ENCODE measurements at places on chromosomes 6 and 20.
A peak's percentile ranks its signal among the peaks of the same experiment; 100 is the strongest.

GRCh38 chr6:22906091-22906549, 336.8 kb downstream of the HDGFL1 start:
- DNase-seq, result no peak

- no peak for DNase-seq
Observed at GRCh38 chr6:152846825-152847224, 96.2 kb downstream of the VIP start.

DNA sequence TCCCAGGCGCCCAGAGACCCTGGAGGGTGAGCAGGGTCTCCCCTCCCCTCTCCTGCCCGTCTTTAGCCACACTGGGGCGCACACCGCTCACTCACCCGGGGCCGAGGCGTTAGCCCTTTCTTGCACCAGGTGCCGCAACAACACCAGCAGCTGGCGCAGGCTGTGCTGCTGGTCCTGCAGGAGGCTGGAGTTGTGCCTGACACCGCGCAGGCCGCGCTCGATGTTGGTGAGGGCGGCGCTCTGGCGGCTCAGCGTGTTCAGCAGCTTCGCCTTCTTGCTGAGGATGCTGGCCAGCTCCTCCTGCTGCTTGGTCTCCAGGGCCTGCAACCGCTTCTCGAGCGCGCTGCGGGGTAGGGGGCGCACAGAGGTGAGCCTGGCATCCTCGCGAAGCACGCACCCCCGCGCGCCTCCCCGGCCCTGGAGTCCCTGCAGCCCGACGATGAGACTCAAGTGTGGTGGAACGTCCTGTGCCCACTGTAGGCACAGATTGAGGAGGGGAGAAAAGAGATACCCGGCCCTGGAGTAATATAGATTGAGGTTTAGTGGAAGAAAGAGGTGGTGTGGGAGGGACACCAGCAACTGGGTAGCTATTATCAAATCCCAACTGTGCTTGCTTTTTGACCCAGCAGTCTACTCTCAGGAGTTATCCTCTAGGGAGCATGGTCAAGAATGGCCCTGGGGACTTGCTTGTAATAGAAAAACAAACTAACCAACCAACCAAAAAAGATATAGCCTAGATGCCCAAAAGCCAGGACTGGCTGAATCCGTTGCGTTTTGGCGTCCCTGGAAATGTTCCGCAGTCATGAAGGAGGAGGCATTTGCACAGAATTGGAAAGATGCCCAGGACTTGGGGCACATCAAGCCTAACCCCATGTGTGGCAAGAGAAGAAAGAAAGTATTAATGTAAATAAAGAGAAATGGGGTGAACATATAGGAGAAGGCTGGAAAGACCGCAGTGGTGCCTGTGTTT, 30.9 kb downstream of the ANGPT4 start:
- no peak for DNase-seq

DNA sequence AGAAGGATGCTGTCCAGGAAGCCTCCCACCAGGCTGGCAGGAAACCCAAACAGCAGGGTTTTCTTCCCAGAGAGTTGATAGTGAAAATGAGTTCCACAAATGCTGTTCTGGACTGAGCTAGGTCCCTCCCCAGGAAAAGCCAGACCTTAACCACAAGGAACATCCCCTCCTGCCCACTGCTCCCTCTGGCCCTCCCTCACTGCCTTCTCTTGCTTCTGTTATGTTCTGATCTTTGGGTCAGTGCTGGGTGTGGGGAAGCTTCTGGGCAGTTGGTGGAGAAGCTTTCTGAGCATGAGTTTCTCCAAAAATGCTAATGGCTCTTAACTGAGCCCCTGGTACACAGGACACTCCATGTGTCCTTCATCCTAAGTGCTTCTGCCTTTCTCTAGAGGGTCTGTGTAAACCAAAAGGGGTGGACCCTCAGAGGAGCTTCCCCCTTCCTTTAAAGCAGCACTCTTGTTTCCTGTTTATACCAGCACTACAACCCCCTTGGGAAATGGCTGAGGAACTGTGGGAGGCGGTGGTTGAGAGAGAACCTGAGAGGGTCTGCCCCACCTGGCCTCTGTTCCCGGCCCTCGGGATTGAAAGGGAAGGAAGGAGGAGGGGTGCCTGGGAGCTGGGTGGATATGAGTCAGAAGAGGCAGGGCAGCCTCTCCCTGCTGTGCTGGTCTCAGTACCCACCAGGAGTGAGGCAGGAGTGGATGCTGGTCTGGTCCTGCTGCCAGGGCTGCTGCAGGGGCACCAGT, 42.0 kb downstream of the CDS2 start:
- DNase-seq, result no peak

DNA sequence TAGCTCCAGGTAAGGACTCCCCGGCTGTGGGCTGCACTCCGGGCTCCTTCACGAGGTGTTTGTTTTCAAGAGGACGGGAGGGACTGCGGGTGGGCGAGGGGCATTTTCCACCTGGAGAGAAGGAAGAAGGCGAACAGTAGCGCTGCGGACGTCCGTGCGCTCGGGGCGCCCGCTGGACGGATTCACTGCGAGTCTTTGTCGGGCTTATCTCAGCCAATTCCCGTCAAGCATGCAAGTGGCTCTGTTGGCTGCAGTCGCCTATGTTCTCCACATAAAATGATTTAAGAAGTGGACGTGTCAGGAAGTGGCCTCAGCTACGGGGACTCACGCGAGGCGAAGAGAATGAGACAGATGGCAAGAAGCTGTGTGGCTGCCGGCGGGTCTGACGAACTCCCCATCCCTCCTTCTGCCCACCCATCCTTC, 332 bp downstream of the GRIK2 start:
- peak; percentile 65 for DNase-seq

DNA sequence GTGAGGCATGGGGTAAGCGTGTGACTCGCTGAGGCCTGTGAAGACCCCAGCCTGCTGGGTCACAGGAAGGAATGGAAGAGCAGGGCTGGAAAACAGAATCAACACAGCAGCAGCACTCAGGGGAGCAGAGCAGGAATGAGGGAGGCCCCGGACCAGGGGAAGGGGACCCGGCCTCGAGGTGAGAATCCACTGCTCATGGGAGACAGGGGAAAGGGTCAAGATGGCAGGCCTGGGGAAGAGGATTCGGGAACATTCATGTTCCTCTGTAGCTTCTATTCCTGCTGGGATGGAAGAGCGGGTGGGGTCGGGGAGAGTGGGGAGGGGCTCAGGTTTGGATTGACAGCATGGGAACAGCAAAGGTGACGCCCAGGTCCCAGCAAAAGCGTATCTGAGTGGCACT, 59.4 kb downstream of the NPEPL1 start:
- no peak for DNase-seq

DNA sequence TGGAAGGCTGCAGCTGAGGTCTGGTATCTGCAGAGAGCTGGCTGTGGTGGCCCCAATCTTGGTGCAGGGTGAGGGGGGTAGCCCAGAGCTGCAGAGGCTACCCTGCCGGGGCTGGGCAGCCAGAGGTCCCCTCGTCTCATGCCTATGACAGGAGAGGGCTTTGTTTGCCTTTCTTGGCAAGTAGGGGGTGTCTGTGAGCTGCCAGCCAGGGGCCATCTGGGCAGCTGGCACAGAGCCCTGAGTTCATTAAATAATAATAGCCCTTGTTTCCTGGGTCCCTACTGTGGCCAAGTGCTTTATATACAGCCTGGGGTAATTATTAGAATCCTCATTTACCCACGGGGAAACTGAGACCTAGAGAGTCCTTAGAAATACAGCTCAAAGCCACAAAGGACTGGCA, 66.6 kb downstream of the EZR start:
- DNase-seq, result peak; percentile 92

DNA sequence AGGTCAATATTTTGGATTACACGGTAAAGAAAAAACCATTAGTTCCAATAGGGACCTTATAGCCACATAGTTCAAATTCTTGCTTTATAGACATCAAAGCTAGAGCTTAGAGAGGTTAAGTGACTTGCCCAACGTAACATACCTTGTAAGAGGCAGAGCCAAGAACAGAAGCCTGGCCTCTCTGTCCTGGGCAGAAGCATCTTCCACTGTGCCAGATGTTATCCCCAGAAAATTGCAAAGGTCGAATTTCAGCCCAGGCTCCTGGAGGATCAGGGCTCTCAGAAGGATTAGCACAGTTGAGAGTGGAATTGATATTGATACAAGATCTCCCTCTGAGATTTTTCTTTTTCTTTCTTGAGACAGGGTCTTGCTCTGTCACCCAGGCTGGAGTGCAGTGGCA, 6.1 kb downstream of the SMIM28 start:
- DNase-seq, result no peak

DNA sequence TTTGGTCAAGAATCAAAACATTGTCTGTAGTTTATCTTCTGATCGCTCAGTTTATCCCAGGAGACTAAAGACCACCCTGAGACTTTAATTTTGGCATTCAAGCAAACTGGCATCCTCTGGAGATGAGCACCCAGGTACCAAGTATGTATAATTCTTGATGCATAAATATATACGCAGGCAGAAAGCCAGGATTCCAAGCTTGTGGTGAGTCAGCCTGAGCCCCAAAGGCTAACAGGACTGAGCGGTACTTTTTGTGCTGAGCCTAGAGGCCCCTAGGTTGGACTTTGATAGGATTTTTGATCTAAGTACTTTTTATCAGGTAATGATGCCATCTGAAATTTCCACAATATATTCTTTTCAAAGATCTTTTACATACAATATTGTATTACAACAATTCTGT, 301.3 kb downstream of the TFAP2B start:
- no peak for DNase-seq

DNA sequence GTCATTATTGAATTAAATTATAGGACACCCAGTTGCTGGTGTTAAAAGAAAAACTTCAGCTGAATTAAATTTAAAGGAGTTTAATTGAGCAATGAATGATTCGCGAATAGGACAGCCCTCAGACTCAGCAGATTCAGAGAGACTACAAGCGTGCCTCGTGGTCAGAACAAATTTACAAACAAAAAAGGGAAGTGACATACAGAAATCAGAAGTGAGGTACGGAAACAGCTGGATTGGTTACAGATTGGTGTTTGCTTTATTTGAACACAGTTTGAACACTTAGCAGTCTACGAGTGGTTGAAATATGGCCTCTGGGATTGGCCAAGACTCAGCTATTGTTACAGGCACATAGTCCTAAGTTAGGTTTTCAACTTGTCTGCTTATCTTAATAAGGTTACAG, 25.8 kb upstream of the TNFRSF21 start:
- DNase-seq, result no peak

DNA sequence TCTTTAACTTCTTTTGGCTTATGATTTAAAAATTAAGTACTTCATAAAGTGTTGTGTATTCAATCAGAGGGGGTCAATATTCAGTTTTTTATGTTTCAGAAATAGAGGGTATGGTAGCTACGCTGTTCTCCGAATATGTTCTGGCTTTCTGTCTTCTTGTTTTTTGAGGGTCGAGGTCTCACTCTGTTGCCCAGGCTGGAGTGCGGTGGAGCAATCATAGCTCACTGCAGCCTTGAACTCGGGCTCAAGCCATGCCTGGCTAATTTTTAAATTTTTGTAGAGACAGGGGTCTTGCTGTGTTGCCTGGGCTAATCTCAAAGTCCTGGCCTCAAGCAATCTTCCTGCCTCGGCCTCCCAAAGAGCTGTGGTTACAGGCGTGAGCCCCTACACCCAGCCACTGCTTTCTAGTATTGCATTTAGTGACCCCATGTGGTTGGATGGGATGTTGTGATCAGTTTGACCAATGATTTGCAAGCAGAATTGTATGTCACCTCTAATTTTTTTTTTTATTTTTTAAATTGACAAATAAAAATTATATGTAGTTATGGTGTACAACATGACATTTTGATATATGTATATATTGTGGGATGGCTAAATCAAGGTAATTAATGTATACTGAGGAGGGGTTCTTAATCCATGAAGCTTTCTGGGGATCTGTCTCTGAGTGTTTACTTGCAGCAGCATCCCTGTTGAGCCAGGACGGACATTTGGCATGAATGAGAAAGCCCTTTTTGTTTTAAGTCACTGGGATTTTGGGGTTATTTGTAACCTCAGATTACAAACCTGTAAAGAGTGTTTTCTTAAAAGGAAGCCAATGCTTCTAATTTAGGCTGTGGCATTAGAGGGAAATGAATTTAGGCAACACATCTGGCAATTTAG, 38.5 kb upstream of the DEK start:
- no peak for DNase-seq

DNA sequence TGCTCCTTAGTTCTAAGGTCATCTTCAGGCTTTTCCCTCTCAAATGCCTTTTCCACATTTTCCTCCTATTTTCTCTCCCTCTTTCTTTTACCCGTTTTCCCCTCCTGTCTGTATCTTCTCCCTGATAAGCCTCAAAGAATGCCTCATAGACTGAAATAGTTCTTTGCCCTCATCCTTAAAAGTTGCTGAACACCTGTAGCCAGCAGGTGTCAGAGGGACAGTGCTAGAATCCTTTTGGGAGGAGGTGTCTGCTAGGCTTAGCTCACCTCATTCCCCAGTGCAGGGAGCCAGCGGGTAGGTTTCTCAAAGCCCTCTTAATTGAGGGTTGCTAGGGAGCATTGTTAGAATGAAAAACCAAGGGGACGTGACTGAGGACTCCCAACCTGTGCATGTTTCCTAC, 204.0 kb downstream of the TSHZ2 start:
- DNase-seq, result no peak

- DNase-seq, result no peak
Observed at GRCh38 chr6:44333273-44333919, 9.1 kb upstream of the SPATS1 start.

DNA sequence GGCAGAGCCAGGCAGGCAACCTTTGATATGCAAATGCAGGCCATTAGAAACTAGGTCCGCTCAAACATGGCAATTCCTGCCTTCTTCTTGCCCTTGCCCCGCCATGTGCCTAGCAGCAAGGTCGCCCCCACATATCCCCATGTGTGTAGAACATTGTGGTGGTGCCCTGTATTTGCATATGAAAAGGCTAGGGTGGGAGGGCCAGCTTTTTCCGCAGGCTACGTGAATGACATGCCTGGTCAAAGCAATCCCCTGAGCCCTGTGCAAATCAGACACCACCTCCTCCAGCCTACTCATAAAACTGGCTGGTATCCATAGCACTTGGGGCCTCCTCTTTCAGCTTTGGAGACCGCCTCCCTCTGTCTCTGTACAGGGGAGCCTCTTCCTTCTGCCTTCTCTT, 31.6 kb downstream of the GSTA2 start:
- no peak for DNase-seq

GRCh38 chr6:27888566-27888965, 23.6 kb downstream of the OR2B2 start:
- no peak for DNase-seq

GRCh38 chr6:104958178-104959025, 1.5 kb downstream of the LIN28B start:
- DNase-seq, result no peak

DNA sequence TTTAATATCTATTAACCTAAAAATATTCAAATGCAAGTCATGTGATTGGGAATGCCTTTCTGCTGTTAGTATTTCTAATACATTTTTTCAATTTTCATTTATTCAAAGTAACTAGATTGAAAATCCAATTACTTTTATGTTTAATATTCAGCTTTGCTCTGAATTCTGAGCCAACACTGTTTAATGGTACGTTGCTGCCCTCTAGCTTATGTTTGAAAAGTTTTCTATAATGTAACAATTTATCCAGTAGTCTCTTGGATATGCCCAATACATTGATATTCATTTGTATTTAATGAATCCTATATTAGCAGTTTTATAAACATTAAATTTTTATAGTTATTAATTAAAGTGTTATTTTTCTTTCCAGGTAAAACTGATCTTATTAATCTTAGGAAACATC, 47.4 kb downstream of the LGSN start:
- DNase-seq, result peak; percentile 40

GRCh38 chr6:110415086-110415916, at the start of gene DDO:
Gene DDO, minus strand, starts transcription at chr6:110415575. Its CDS starts 2,113 bp downstream, at chr6:110413462.
- DNase-seq, result no peak
